Muscle of back (tissue), 13 donors: ENCODE measurements at places on chromosomes 4 and X.
A peak's percentile ranks its signal among the peaks of the same experiment; 100 is the strongest.

DNA sequence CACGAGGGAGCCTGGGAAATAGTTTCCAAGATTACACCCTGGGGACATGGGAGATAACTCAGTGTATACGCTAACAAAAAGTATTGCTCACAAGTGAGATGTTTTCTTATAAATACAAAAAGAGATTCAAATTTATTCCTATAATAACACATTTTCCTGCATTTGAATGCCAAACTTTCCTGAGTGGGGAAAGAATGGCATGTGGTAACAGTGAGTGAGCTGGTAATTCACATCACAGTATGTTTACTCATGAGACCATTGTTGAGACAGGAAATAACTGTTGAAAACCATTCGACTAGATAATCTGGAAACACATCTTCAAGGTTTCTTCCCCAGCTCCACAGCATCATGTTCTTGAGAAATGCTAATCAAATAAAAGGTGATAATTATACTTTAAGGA, 109.1 kb downstream of the TASL start:
- no peak for DNase-seq

DNA sequence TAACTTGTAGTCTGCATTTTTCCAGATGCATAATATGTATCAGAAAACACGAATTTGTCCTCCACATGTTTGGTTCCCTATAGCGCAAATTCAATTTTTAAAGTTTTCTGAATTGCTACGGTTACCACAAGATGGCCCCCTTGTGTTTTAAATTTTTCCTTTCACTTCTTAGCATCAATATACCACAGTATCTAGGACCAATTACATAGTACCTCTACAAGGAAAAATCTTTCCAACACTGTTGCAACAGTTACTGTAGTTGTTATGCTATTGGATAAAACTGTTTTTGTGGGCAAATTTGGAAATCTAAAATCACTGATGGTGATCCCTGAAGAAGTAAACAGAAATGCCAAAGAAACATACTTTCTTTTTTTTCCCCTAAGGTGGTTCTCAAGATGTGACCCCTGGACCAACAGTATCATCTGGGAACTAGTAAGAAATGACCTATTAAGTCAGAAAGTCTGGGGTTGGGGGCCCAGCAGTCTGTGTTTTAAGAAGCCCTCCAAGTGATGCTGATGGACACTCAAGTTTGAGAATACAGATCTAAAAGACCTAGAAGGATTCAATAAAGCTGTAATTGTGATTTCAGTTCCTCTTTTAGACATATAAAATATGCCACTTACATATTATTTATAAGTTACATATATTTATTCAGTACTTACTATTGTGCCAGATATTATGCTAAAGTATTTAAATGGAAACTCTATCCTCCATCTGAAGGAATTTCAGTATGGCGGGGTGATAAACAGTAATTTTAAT, 3.1 kb downstream of the ZGRF1 start:
- DNase-seq, result peak; percentile 64

DNA sequence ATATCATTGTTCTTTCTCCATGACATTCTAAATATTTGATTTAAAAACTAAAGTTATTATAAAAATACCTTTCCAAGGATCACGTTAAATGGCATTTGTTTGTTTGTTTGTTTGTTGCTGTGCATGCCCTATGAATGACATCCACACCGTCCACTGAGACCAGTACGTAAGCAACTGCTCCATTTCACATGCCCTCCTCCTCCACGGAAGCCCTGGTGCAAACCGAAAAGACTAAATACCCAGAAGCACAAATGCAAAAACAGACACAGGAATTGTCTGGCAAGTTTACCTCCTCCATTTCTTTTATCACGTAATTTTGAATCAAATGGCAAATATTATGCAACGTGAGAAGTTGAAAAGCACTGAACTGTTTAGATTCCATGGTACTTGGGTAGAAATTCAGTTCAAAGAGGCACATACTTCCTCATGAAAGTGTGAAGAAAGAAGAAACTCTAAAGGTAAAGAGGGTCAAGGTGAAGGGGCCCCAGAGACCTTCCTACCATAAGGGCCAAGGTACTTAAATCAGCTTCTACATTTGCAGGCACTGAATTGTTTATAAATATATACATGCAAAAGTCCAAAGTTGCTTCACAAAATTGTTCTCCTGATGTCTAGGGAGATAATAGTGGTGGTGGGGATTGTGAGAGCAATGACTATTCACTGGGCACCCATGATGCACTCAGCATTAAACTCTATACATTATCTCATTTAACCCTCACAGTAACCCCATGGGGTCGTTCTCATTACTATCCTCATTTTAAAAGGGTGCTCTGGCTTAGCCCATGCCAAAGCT, 23.4 kb downstream of the IRF2 start:
- DNase-seq, result no peak

DNA sequence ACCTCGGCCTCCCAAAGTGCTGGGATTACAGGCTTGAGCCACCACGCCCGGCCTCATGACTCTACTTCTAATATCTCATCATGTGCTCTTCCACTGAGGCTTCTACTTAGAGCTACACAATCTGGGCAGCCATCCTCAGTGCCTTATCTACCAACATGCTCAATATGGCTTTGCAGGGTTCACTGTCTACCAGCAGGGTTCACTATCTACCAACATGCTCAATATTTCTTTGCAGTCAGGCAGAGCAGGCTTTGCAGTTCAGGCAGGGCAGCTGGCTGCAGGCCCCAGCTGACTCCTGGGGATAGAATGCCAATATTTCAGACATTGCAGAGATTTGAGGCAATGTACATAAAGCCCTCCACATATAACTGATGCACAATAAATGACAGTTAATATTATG, 47.5 kb downstream of the PKD2 start:
- peak; percentile 32 for DNase-seq
